ENCODE measurements at places on chromosomes 12 and 14.

- DNase-seq, result peak; percentile 63
These were observed 38.9 kb downstream of the GPR65 start for GRCh38 chr14:88043529-88044443.

GRCh38 chr12:30155001-30155730 lies 371.4 kb upstream of the TMTC1 start:
- no peak for DNase-seq

DNA sequence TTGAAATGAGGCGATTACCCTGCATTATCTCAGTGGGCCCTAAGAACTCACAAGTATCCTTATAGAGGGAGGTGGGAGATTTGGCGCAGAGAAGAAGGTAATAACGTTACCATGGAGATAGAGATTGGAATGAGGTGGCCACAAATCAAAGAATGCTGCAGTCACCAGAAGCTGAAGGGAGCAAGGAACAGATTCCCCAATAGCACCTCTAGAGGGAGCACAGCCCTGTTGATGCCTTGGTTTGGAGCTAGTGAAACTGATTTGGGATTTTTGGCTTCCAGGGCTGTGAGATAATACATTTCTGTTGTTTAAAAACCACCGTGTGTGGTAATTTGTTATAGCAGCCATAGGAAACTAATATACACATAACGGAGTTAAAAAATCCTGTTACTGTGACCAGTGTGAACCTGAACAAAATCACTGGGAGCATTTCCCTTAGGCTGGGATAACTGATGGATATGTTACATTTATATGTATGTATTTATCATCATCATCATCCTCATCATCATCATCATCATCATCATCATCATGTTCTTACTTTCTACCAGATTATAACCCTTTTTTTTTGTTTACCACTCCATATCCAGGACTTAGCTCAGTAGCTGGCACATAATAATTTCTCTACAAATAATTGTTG lies 100.3 kb downstream of the LIN7A start:
- peak; percentile 85 for DNase-seq

DNA sequence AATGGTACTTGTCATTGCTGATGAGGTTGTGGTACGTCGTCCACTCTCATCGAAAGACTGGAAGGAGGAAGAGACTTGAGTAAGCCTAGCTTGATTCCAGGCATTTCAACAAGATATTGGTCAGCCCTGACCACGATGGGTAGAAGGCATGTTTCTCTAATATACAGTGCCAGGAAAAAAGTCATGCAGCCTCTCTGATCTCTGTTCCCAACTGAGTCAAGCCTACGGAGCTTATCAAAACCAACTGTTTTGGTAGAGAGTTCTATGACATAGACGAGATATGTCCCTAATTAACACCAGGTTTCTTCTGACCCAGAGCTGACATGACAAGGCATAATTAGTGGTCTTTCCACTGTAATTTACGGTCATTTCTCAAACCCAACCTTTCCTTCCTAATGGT lies 58.5 kb downstream of the NIN start:
- DNase-seq, result no peak

DNA sequence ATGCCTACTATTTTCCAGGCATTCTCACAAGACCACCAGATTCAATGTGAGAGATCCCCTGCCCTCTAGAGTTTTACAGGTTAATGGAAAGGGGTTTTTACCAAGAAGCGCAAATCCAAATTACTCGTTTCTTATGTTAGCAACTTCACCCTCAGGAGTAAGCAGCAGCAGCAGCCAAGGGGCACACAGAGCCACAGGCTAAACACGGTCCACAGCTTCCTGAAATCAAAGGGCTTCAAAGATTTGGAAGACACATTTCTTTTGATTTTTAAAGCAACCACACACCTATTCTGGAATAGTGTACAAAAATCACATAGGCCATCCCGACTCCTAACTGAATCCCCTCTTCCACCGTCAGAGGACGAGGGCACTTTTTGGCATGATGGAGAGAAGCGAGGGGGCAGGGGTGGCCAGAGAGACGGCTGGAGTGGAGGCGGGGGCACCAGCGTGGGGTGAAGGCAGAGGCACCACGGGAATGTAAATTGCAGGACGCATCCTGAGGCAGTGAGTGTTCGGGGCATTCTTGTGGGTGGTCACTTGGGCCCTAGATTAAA lies 107.0 kb downstream of the ARF6 start:
- DNase-seq, result no peak

- peak; percentile 84 for DNase-seq
These were observed 11.8 kb upstream of the POLR3B start for GRCh38 chr12:106345746-106346145.

GRCh38 chr12:1864867-1865266 lies 44.5 kb downstream of the LRTM2 start:
- DNase-seq, result no peak

DNA sequence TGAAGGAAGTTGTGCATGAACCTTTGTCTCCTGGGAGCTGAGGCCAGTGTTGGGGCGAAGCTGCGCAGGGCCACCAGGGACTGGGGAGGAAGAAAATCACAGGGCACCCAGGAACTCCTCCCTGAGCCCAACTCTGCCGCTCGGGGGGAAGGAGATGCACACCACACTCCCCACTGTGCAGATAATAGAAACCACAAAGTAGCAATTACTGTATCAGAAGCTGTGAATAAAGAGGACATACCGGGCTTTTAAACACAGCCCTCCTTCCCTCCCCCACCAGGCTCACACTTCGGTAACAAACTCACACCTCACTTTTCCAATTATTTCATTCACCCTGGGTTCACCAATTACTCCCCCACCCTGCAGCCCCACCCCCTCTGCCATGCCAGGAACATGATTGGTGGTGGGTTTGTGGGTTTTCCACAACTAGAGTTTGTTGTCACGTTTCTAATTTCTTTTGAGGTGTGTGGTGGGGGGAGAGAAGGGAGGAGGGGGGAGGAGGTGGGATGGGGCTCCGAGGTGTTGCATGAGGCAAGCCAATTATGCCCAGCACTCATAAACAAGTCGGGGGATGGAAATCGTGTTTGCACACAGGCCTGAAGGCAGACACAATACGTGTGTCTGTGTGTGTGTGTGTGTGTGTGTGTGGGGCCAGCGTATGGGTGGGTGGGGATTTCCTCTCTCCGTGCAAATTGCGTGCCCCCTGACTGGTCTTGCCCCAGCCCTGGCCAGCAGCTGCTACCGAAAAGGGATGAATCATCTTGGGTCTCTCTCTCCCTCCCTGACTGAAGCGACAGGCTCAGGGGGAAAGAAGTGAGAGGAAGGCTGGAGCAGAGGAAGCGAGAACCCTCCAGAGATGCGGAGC lies 103.3 kb downstream of the RBM19 start:
- DNase-seq, result no peak

DNA sequence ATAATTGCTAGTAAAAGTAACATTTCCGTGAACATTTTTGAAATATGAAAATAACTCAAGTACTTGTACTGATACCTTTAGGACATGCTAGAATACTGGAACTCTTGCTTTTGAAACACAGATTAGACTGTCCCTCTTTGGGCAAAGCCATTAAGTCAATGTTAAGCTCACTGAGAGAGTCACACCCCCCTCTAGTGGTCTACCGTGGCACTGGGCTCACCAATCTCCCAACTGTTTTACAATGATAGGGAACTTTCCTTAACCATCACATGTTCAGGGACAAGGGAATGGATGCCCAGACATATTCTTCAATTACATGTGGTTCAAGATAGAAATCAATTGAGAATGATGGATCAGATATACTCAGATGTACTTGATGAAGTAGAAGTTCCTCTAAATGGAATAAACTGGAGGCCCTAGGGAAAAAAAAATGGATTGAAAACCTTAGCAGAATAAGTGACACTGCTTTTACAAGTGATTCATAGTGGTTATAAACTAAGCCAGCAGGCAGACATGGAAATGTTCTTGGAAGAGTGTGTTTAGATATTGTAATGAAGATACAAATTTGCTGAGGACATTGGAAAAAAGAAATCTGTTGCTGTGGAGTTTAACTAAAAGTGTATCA lies 17.8 kb downstream of the NANOG start:
- DNase-seq, result peak; percentile 79

GRCh38 chr14:74955229-74956026 lies at the start of gene PGF:
PGF (minus strand) TSS chr14:74955597; CDS start chr14:74955242, 355 bp downstream.
- peak; percentile 72 for DNase-seq

DNA sequence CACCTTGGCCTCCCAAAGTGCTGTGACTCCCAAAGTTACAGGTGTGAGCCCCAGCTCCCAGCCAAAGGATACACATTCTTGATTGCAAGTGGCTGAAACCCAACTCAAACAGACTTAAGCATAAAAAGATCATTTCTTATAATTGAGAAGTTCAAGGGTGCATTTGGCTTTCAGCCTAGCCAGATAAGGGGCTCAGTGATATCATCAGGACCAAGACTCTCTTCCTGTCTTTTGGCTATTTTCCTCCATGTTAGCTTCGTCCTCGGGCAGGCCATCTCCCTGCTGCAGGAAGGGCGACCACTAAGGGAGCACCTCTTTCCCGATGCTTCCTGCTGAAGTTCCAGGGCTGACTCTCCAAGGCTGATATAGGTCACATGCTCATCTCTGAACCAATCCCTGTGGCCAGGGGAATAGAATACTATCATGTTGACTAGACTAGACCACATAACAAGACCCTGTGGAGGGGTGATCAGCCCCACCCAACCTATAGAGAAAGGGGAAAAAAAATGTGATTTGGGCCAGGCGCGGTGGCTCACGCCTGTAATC lies 9.8 kb upstream of the KRT8 start:
- no peak for DNase-seq

DNA sequence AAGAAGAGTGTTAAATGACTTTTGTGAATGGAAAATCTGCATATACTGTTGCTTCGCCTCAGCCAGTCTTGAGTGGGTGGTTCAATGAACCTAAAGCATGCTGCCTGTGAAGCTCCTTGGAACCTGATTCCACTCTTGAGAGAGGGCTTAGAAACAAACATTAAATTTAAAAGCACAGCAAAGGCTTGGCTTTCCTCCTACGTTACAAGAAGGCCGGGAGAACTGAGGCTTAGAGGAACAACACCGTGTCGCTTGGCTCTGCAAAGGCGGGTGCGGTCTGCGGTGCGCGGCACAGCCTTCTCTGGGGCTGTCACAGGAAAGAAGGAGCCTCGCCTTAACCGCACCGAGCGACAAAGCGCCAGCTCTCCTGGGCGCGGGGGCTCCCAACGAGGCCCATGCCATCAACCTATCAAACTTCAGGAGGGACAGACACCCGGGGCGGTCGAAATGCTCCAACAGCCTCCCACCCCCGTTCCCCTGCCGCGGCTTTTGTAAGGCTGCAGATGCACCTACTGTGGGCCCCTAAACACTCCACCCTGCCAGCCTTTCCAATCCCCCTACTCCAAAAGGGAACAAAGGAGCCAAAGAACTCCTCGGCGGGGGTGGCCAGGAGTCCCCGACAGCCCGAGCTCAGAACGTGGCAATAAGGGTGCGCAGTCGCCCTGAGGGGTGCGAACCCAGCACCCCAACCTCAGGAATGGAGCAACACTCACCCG lies 729 bp downstream of the OSBPL8 start:
- peak; percentile 71 for DNase-seq

DNA sequence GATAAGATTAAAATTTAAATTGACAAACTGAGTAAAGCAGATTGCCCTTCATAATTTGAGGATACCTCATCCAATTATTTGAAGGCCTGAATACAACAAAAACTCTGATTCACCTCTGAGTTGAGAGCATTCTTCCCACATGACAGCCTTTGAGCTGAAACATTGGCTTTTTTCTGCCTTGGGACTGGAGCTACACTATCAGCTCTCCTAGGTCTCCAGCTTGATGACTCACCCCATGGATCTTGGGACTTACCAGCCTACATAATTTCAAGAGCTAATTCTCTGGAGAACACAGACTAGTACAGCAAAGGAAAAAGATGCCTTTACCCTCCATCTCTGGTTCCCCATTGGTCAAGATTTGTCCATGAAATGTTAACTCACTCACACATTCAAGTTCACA lies 555.1 kb downstream of the FOXG1 start:
- peak; percentile 10 for DNase-seq

GRCh38 chr12:75766263-75767160 lies 255.1 kb upstream of the KRR1 start:
- peak; percentile 84 for DNase-seq

GRCh38 chr12:129635021-129635685 lies 268.7 kb downstream of the TMEM132D start:
- peak; percentile 15 for DNase-seq

GRCh38 chr12:13211859-13212664 lies 15.5 kb downstream of the EMP1 start:
- peak; percentile 94 for DNase-seq

GRCh38 chr12:117514016-117514415 lies 152.6 kb upstream of the NOS1 start:
- no peak for DNase-seq

DNA sequence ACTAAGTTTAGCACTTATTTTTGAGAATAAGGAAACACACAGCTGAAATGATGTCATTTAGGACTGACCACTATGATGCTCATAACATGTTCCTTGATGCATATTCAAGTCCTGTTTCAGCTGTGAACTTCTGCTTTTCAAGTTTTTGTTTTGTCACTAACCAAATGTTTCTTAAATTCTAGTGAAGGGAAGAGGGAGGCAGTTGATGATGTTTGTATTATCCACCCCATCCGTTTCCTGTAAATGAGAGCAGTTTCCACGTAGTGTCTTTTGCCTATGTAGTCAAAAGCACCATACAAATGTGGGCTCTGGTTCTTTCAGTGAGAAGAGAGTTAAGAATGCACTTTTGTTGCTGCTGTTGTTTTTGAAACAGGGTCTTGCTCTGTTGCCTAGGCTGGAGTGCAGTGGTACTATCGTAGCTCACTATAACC lies 491.8 kb downstream of the PCNX1 start:
- DNase-seq, result no peak

GRCh38 chr12:122646517-122647217 lies 56.5 kb downstream of the HCAR2 start:
- no peak for DNase-seq

DNA sequence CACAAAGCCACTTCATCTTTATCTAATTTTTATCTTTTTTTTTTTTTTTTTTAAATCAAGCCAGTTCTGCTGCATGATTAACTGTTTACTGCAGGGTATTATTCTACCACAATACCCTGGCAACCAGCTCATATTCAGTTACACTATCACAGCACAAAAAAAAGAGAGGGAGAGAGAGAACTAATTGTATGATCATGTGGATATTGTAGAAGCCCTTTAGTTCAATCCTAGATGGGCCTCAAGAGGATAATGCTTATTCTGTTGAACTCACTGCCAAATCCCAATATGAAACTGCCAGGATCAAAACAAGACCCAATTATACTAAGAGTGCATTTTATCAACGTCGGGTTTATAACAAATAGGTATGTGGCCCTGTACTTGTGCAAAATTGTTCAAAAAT lies 51.5 kb downstream of the MED13L start:
- DNase-seq, result no peak

GRCh38 chr12:74537707-74538385 lies at the start of gene ATXN7L3B:
ATXN7L3B (plus strand) TSS chr12:74537835; CDS start chr12:74538113, 278 bp downstream.
- DNase-seq, result peak; percentile 99

DNA sequence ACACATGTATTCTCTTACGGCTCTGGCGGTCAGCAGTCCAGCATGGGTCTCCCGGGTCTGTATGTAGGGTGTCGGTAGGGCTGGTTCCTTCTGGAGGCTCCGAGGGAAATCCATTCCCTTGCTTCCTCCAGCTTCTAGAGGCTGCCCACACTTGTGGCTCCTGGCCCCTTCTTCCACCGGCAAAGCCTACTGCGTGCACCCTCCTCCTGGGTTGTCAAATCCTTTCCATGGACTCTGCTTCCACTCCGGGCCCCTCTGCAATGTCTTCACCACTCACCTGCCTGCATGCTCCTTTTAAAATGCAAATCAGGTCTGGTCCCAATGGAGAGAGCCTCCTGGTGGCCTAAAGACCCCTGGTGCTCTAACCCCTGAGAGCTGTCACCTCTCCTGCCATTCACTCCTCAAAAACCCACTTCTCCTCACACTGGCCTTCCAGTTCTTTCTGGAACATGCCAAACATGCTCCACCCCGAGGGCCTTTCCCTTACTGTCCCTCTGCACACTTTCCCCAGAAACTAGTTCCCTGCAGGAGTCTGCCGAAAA lies 108.5 kb downstream of the DICER1 start:
- DNase-seq, result no peak

All from DMS53 (cell line).